Activated naive CD8-positive, alpha-beta T cell treated with anti-CD3 and anti-CD28 coated beads, Interleukin-2, amount 50 U/mL, for 24 hours (primary cell): ENCODE measurements at places on chromosomes 3 and 15.

- DNase-seq = no peak
Measured at GRCh38 chr3:113295463-113295862, 84.1 kb downstream of the BOC start.

- DNase-seq = no peak
Measured at GRCh38 chr15:59208613-59209249, 2.1 kb downstream of the LDHAL6B start.

- no peak for DNase-seq
Measured at GRCh38 chr3:71384837-71385716, 198.5 kb downstream of the FOXP1 start.

DNA sequence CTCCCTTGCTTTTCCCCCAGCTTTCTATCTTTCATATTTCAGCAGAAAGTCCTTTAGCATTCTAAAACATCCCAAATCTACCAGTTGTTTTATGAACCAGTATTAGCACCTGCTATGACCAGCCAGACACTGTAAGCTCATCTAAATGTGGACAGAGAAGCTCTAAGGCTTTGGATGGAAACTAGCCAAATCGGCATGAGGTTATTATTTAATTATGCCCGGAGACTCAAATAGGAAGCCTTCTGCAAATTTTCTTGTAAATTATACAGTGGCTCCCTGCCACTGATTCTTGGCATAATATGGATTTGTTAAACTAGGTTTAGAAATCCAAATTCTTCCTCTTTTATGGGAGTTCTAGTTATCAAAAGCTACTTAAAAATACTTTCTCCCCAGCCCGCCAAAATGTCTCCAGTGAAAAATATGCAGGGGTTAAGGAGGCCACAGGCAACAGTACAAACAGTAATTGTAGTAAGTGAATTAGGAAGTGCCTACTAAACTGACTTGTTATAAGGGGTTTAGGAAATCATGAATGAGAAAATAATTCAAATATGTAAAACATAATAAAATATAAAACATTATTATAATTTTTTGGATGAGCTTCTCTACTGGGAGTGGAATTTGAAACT lies 15.4 kb downstream of the MYH15 start:
- no peak for DNase-seq

DNA sequence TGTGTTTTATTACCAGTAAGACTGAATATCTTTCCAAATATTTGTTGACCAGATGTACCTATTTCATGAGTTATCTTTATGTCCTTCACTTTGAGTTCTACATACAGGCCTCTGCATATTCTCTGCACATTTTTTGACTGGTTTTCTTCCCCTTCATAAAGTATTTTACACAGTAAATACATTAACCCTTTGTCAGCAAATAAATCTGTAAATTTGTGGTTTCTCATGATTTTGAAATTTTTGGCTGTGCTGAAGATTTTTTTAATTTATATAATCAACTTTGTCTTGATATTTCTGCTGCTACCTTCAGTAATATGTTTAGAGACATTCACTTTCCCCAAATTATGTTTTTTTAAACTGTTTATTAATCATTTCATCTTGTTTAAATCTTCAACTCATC lies 50.5 kb downstream of the WNT5A start:
- DNase-seq = no peak

- DNase-seq = no peak
Measured at GRCh38 chr3:150639262-150639661, 36.1 kb downstream of the SELENOT start.

GRCh38 chr3:11982341-11982941 lies 21.7 kb upstream of the SYN2 start:
- no peak for DNase-seq

DNA sequence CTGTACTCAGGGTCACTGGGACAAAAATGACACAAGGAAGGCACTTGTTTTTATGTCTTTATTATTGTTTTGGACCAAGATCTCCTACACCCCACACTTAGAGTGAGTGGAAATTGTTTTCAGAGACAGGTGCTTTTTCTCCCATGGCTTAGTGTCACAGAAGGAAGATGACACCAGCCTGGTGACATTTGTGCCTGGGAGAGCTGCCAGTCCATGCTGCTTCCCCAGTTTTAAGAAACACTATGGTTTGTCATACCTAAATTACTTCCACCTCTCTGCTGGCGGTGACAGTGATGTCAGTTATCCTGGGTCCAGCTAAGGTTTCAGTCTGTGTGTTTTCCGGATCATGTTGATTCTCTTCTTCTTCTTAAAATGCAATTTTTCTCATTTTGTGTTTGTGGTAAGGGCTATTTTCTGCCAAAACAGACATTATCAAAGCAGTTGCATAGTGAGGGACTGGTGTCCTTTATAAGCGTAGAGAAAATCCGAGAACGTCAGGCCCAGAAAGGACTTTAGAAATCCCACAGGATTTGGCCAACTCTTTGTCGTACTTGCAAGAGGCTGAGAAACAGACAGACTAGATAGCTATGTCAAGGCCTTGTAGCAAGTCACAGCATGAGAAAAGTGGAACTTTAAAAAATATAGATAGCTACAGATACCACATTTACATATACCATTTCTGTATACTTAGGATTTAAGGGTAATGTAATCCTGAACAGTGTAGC lies 149.5 kb downstream of the TP63 start:
- DNase-seq = no peak

DNA sequence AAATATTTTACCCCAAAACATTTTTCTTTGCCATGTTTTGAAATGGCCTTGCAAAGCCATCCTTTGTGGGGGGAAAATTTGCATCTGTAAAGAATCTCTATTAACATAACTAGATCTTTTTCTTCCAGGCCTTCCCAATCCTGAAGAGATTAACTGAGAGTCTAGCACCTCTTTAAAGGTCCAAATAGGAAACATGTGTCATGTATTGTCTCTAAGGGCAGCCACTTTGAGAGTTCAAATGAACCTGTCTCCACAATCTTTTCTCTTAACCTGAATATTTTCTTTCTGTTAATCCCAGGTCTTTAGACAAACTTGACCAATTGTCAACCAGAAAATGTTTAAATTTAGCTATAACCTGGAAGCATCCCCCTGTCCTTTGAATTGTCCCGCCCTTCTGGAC lies 236.6 kb upstream of the PROK2 start:
- no peak for DNase-seq

DNA sequence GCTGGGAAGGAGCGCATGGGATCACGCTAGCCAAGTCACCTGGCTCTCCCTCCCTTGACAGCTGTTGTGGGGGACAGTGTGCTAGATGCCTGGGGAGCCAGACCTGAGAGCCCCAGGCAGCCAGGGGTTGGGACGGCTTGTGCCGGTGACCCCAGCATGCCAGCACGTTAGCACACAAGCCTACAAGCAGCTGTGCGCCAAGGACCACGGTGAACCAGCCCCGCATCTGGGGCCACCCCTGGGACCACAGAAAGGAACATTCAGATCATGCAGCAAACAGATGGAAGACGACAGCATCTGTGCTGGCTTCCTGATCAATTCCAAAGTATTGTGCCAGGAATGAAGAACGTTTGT lies 64.8 kb downstream of the NTRK3 start:
- DNase-seq = no peak

DNA sequence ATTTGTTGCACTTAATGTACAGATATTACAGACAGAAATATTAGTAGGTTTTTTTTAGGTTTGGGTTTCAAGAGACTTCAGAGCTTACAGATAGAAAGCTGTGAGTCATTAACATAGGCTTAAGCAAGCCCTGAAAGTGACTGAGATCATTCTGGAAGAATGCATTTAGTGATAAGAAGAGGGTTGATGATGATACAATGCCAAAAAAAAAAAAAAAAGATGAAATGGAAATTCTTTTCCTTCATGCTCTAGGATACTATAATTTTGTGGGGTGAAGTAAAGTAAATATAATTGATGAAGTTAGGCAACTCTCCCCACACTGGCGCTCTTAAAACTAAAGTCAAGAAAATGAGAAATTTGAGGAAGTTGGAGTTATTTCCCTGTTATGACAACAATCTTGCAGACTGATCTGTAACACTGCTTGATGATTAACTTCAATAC lies 169.4 kb upstream of the ZNF385D start:
- no peak for DNase-seq

GRCh38 chr3:127304121-127304744 lies 16.4 kb upstream of the PRR20G start:
- no peak for DNase-seq

DNA sequence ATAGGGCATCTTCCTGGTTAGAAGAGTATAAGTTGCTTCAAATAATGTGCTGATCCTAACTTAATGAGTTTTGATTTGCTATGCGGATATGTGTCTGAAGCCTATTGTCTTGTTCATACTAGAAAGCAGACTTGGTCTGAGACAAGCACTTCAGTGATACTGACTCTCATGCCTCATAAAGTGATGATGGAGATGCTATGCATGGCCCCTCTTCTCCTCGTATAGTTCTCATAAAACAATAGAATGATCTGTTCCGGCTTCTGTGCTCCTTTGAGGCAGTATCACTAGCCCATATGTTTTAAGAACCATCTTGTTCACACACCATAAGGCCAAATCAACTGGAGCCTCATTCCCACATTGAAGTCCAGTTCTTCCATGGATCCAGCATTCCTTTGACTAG lies 222.1 kb downstream of the LRTM1 start:
- no peak for DNase-seq

GRCh38 chr3:165820671-165821123 lies 16.5 kb downstream of the BCHE start:
- no peak for DNase-seq

- DNase-seq = no peak
Measured at GRCh38 chr3:37551857-37552256, 309.8 kb upstream of the CTDSPL start.

DNA sequence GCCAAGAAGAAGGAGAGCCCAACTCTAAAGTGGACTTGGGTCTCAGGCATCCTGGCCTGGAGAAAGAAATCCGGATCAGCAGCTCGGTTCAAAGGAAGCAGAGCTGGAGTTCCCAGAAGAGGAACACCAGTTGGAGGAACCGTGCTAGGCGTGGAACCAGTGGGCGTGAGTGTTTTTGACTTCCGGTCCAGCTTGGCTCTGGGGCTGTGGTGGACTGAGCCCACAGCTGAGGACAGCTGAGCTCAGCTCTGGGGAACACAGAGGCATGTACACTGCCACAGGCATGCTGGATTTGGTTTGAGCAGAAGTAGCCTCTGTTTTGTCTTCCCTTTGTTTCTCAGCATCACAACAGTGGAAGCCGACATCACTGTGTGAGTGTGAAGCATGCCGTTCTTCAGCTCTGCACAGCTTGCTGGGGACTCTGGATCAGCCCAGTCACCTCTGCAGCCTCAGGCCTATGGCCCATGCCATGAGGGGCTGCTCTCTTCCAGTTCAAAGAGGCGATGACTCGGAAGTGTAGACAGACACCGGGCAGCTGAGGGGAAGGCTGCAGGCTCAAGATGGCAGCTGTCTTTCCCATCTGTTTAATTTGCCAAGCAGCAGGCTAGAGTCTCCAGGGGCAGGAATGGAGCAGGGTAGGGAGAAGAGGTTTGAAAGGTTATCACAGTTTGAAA lies 185.8 kb upstream of the UBE3A start:
- DNase-seq = no peak

DNA sequence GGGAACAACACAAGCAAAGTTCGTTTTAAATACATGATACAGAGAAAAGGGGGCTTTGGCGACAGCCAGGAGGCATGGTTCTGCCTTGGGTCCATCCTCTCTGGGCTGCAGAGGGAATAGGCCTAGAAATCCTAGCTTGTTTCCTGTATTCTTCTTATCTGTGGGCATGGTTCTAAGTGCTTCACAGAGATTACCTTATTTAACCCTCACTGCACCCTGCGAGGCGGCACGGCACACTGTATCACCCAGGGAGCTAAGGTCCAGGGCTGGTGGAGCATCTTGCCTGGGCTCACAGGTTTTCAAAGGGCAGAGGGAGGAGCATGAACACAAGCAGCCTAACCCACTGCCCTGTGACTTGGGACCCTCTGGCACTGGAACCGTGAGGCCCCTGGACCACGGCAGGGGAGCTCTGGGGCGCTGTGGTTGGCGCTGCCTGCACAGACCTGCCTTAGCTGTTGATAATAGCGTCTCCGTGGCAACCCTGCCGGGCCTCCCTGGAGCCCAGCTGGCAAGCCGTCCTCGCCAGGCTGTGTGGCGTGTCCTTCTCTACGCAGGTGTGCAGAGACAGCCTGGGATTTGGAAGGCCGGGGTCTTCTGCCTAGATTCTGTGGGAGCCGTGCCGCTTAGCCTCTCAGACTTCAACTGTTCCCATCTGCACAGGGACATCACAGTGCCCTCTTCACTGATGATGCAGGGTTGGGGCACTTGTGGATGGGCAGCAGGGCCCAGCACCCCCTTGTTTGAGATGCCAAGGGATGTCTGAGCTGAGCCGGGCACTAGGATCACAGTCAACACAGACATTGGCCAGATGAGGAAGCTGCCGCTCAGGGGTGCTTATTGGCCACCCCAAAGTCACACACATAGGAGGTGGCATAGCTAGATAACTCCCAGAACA lies 154.6 kb upstream of the TLE3 start:
- DNase-seq = no peak

- DNase-seq = no peak
Measured at GRCh38 chr15:70892912-70893560, 410 bp downstream of the LRRC49 start.

DNA sequence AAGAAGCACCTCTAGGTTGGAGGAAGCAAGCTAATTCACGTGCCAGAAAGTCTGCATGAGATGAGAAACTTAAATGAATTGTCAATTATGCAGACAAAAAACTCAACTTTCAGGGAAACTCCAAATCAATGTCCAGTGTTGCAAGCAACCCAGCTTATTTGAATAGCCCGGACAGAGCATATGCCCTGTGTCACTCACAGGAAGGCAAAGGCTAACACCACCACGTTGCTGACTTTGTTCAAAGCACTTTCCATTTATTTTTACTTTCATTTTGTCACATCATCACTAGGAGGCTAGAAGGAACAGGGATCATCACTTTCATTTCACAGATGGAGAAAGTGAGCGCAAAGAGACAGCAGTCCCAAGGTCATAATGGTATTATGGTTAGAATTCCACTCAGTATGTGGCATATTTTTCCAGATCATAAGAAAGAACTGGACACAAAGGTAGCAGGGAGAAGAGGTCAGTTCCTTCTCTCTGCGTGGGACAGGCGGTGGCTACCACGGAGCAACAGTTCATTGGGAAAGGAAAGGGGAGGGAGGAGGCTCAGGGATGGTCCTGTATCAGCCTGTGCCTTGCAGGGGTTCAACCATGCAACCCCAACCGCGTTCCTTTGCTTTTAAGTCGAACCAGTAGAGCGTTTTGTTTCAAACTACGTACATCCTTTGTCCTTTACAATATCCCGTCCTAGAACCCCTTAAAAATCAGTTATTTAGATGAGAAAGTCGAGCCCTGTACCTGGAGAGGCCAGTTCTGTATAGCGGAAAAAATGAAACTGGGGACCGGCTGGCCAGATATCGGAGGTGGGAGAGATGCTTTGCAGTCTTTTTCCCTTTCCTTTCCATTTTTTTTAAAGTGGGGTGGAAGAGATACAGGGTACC lies 1.1 kb downstream of the HEG1 start:
- DNase-seq = no peak

- DNase-seq = no peak
Measured at GRCh38 chr3:156145866-156146265, 25.5 kb downstream of the KCNAB1 start.

- no peak for DNase-seq
Measured at GRCh38 chr15:99435877-99436541, 129.8 kb upstream of the MEF2A start.

GRCh38 chr3:40328374-40328773 lies 18.9 kb downstream of the EIF1B start:
- no peak for DNase-seq
